ENCODE measurements at places on chromosomes 12 and 14. TPM values are rescaled to one million over a fixed set of nuclear protein-coding genes. Genes with fewer than 3 reads are reported as not detected.

DNA sequence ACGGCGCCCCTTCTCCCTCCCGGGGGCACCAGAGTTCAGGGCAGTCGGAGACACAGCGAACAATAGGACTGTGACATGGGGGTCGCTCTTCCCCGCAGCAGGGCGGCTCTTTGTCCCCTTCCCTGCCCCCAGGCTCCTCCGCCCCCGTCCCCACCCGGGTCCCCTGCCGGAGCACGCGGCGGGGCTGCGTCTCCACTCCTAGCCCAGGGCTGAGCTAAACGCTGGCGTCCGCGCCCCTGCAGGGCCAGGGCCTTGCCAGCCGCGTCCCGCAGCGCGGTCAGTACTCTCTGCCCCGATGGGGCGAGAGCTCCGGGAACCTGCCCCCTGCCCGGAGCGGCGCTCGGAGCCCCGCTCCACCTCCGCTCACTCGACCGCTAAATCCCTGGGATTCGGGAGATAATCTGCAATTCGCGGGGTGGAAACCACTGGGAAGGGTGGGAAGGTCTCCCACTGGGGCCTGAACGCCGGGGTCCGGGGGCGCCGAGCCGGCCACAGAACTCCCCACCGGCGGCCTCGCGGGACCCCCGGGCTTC, 825 bp upstream of the CCDC85C start:
- ATAC-seq: peak; percentile 49

DNA sequence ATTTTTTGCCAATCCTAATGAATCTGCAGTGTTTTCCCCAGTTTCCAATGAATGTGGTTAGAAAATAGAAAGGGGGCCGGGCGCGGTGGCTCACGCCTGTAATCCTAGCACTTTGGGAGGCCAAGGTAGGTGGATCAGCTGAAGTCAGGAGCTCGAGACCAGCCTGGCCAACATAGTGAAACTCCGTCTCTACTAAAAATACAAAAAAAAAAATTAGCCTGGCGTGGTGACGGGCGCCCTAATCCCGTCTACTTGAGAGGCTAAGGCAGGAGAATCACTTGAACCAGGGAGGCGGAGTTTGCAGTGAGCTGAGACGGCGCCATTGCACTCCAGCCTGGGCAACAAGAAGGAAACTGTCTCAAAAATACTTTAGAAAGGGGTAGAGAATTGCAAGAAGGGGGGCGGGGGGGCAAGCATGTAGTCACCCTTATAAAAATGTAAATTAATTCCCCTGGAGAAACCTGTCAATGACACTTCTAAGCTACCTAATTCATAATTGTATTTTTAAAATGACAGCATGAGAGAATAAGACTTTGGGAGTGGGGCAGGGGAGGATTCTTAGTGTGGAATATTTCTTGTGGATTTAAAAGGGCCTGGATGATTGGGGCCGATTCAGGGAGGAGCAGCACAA, 1.7 kb downstream of the KLHDC2 start:
- ATAC-seq: no peak

GRCh38 chr12:118548887-118549509, 172.6 kb downstream of the SUDS3 start:
- peak; percentile 39 for ATAC-seq

GRCh38 chr14:99718031-99718810, 34.1 kb downstream of the CYP46A1 start:
- ATAC-seq: peak; percentile 56

DNA sequence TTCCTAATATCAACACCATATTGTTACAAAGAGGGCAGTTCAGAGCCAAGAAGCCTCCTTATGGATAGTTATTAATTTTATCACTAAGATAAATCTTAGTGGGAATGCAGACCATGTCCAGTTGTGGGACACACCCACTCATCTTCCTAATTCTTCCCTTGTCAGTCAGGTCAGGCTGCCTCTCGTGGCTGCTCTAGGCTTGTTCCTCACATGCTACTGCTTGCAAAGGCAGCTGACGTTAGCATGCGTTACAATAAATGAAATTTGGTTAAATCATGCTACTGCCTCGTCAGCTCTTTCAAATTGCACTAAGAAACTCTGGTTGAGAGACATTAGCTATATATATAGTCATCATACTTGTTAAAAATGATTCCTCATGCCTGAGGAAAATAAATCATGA, 108.4 kb downstream of the CAND1 start:
- ATAC-seq: no peak

DNA sequence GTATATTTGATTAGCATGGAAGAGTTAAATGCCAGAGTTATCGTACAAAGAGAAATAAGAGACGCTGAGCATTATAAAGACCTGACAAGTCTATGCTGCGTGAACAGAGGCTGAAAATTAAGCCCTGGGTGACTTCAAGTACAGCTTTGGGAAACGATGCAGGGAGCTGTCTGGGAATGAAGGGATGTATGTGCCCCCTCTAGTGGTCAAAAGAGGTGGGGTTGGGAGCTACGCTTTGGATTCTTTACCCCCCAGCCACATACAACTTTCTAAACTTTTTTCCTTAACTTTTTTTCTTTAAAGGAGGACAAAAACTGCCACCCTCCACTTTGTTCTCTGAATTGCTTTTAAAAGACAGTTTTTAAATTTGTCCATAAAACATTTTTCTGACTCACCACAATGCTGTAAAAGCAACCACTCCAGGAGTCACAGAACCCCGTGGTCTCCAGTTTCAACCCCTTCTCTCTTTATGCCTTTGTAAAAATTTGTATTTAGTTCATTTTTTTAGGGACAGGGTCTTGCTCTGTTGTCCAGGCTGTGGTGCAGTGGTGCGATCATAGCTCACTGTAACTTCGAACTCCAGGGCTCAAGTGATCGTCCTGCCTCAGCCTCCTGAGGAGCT, 59.4 kb downstream of the ZNF664 start:
- no peak for ATAC-seq

- ATAC-seq: no peak
Observed at GRCh38 chr14:36522972-36523715, 3.1 kb upstream of the NKX2-1 start.

DNA sequence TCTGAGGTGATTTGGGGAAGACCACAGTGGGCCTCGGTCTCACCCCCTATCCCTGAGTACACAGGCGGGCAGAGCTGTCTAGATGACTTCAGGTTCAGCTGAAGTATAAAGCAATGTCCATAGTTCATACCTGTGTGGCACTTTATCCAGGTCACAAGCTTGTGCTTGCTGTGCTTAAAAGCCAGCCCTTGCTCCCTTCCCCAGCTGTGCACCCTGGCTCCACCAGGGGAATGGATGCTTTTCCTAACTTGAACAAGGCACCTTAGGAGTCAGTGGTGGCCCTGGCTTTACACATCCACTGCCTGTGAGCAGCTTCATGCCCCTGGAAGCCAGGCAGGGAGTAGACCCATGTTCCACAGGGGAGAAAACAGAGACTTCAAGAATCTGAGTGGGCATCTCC, 5.5 kb downstream of the CARMIL3 start:
- no peak for ATAC-seq

GRCh38 chr12:59182191-59182590, 261.9 kb upstream of the LRIG3 start:
- ATAC-seq: peak; percentile 34

- peak; percentile 94 for ATAC-seq
Observed at GRCh38 chr12:76449583-76449982, 101.4 kb upstream of the BBS10 start.

- peak; percentile 29 for ATAC-seq
Observed at GRCh38 chr14:22549981-22550673, 38.9 kb downstream of the DAD1 start.

GRCh38 chr12:108840605-108841332, 16.6 kb downstream of the SSH1 start:
- ATAC-seq: no peak

DNA sequence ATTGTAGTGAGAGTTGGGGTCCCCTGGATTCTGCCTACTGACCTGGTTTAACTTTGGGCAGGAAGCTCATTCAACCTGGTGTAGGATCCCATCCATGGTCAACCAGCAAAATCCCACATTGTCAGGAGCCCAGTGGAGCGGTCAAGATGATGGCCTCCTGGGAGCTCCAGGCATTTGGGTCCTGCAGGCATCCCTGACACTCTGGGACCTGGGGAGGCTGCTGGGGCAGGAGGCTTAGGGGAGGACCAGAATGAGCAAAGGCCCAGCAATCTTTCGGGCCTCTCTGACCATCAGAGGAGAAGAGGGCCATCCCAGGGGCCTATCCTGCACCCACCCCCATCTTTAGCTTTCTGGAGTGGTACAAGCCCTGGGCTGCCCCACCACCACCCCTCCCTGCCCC, 104.0 kb downstream of the PRMT8 start:
- ATAC-seq: no peak

DNA sequence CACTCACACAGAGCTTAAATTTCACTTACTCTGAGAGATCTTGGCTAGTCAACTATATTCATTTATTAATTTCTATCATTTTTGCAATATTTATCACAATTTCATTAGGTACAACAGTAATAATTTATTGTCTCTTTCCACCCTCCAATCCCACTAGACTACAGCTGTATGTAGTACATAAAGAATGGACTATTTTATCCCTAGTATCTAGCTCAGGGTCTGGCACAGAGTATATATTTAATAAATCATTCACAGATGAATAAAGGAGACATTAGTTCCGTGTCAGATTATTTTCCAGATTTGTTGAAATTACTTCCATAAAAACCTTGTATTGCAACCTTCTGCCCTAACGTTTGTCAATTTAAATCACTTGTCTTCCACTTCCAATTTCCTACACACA, 1781.1 kb upstream of the SEL1L start:
- ATAC-seq: no peak

- ATAC-seq: no peak
Observed at GRCh38 chr12:47943623-47944340, 19.6 kb upstream of the TMEM106C start.

DNA sequence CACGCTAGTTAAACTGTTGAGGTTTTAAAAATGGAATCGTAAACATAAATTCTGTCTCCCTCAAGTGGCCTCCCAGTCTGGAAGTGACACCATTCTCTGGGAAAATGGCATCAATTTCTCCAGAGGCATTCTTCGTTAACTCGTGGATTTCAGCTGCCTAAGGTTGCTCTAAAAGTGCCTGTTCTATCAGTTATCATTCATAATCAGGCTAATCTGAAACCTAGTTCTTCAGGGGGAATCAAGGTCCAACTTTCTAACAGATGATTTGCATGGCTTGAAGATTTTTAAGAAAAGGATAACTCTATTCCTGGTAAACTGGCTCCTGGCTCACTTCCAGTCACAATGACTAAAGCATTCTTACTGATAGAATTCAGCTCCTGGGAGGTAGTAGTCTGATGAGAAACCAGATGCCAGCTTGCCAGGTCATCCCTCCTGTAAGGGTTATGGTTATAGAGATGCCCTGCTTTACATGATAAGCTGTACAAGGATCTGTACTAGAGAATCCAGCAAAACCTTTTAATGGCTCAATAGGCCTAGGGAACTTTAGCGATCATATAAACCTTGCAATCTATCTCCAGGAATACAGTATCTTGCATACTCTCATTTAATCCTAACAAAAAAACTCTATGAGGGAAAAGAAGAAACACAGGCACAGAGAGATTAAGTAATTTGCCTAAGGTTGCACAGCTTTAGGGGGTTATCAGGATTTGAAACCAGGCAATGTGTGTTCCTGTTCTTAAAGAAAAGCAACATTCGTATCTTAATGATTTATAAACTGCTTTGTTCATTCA, 1.5 kb downstream of the L3HYPDH start:
- no peak for ATAC-seq

DNA sequence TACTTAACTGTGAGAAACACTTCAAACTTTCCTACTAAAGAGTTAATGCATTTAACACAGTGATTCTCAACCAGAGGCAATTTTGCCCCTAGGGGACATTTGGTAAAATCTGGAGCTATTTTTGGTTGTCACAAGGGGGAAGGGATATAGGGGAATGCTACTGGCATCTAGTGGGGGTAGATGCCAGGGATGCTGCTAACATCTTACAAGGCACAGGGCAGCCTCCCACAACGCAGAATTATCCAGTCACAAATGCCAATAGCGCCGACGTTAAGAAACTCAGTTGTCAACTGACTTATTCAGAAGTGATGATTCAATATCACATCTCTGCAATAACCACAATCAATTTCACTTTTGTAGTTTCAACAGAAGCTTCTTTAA, 2.0 kb downstream of the EEA1 start:
- no peak for ATAC-seq

GRCh38 chr12:45338272-45338671, 122.4 kb downstream of the ANO6 start:
- no peak for ATAC-seq

DNA sequence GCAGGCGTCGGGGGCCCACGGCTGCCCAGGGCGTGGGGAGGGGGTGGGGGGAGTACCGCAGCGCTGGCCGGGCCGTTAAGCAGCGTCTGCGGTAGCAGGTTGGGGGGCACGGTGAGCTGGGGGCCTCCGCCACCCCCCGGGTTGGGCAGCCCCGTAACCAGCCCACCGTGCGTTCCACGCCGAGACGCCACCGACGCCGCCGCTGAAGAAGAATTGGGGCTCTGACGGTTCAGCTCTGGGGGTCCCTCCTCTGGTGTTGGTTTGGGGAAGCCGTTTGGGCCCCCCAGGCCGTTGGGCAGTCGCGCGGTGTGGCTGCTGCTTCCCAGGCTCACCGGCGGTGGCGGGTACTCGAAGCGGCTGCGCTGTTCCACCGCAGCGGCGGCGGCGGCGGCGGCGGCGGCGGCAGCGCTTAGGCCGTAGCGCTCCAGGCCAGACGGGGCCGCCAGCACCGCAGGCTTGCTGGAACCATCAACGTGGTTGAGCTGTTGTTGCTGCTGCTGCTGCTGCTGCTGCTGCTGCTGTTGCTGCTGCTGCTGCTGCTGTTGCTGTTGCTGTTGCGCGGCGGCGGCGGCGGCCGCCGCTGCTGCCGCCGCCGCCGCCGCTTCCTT, 1.5 kb downstream of the IRF2BPL start:
- ATAC-seq: no peak

- ATAC-seq: no peak
Observed at GRCh38 chr12:62292761-62293344, 32.6 kb downstream of the USP15 start.

- ATAC-seq: no peak
Observed at GRCh38 chr12:117527479-117527855, 166.0 kb upstream of the NOS1 start.

- peak; percentile 71 for ATAC-seq
Observed at GRCh38 chr14:37583358-37584210, 11.5 kb downstream of the FOXA1 start.

GRCh38 chr14:22552827-22553076, 36.3 kb downstream of the DAD1 start:
- ATAC-seq: no peak

- ATAC-seq: no peak
Observed at GRCh38 chr12:50111395-50111692, 692 bp upstream of the COX14 start.

- ATAC-seq: peak; percentile 61
Observed at GRCh38 chr12:24778486-24779304, 170.2 kb downstream of the BCAT1 start.

GRCh38 chr14:61553730-61554641, 141.3 kb upstream of the HIF1A start:
- ATAC-seq: no peak

- no peak for ATAC-seq
Observed at GRCh38 chr12:31801872-31802271, 73.1 kb upstream of the AMN1 start.

Gene FITM1
- 2.2 TPM for total RNA-seq

Gene NRXN3
- total RNA-seq: 1.1 TPM

Gene TAS2R50
- 0.75 TPM for total RNA-seq

Gene NINJ2
- not detected for total RNA-seq

Gene TAS2R43
- total RNA-seq: 0.65 TPM

Gene STK38L
- total RNA-seq: 15.4 TPM

Gene ZFHX2
- 7.9 TPM for total RNA-seq

Gene TRHDE
- 1.8 TPM for total RNA-seq

Gene RDH12
- total RNA-seq: not detected

Gene CLEC9A
- 0.25 TPM for total RNA-seq

Gene KRT84
- 0.27 TPM for total RNA-seq

Gene SPTB
- 1.1 TPM for total RNA-seq
